ENCODE measurements at places on chromosomes 2 and 18. TPM values are rescaled to one million over a fixed set of nuclear protein-coding genes. Genes with fewer than 3 reads are reported as not detected.
A peak's percentile ranks its signal among the peaks of the same experiment; 100 is the strongest.

DNA sequence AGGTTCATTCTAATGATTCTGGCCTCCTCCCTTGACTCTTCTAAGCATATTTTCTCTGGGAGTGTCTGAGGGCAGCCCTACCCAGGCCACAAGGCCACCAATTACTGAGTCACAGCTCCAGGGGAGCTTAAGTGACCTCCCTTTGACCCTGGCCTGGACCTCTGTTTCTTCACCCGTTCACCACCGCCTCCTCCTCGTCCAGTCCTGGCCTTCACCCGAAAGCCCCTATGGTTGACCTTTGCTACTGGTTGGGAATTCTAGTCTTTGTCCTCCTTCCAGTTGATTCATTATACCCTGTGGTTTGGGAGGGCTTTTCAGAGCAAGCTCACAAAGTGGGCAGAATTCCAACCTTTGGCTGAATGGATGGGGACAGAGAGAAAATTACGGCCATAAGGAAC, 72.6 kb downstream of the NRP2 start:
- DNase-seq: no peak

DNA sequence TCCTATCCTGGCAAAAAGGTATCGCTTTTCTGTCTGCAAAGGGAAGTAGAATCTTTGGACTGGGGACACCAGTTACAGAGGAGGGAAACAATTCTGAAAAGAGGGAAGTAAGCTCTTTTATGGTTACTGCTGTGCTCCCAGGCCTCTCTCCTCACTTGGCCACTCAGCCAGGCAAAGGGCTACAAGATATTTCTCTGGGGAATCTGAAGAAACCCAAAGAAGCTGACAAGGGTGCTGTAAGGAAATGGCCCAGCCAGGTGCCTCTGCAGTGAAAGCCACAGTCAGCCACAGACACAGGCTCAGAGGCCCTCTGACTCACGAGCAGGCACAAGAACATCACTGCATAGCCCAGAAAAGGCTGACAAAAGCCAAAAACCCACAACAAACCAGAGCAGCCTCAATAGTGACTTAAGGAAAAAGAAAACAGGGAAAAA, 5.8 kb downstream of the HDLBP start:
- no peak for DNase-seq

- DNase-seq: no peak
Observed at GRCh38 chr2:990970-991369, 40.3 kb downstream of the SNTG2 start.

DNA sequence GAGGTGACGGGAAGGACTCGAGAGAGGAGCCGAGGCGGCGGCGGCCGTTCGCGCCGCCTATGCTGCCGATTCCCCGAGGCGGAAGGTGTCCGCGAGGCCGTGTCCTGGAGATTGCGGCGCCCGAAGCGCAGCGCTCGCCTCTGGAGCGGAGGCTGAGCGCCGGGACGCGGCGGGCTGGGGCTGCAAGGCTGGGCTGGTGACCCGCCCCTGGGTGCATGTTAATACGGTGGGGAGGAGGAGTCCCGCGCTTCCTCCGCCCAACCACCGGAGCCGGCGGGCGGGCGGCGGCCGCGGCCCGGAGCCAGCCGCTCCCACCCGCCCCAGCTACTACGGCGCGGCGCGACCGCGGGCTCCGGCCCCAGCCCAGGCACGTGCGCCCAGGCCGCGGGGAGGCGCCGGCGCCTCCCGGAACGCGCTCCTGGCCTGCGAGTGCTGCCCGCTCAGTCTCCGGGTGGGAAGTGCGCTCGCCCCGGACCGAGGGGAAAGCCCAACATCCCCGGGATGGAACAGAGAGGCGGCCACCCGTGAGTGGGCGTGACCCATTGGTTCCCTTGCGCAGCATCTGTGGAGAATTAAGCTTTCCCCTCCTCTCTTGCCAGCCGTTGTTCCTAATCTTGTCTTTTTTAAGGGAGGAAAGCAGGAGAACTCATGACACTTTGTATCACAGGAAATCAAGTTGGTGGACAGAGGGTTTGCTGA, at the start of gene DLGAP1:
Gene DLGAP1 (minus strand): TSS at position 195 of the 699 bp plus-strand sequence.
- peak; percentile 90 for DNase-seq

- no peak for DNase-seq
Observed at GRCh38 chr2:33436083-33436482, 40.4 kb upstream of the RASGRP3 start.

DNA sequence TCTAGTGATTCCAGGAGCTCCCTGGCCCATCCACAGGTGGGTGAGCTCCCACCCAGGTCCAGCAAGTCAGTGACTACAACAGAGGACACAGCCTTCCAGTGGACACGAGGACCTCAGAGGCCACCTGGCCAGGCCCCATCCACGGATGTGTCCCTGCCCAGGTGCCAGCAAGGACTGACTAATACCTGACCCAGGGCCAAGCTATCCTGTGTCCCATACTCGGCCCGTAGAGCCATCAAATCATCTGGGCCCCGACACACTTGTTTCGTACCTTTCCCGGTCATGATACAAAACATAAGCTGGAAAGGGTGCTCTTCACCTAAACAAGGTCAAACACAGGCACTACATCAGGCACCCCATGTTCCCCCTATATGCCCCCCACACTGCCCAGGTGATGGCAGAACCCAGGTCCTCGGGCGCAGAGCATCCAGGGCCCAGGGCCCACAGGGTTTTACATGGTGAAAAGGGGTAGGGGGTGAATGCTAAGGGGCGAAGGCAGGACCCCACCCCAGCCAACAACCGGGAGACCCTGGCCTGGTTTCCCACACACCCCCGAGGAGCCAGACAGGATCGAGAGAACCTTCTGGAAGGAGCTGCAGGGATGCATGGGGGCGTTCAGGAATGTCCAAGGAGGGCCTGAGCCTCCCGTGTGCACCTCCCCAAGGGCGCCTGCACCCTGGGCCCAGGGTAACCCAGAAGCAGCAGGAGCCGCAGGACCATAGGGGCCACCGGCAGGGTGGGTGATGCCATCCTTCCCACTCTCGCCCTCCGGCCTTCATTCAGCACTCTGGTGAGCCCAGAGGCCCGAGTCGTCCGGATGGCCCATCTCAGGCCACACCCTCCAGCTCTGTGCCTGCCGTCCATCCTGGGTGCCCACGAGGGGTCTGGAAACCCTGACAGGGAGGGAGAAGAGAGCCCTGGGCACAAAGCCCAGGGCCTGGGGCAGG, 94.3 kb downstream of the HDAC4 start:
- DNase-seq: no peak

- no peak for DNase-seq
Observed at GRCh38 chr2:235925250-235925919, 242.8 kb downstream of the GBX2 start.

DNA sequence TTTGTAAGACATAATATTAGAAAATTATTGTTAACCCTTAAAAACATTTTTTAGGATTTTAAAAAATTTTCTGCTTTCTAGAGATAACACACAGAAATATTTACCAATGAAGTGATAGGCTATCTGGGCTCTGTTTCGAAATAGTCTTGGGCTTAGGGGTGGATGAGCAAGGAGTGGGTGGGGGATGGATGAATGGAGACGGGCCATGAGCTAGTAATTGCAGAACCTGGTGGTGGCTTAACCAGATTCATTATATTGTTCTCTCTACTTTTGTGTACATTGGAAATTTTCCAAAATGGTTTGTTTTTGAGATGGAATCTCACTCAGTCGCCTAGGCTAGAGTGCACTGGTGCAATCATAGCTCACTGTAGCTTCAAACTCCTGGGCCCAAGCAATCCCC, 89.6 kb downstream of the TCF7L1 start:
- no peak for DNase-seq

GRCh38 chr2:43328133-43328532, 101.7 kb upstream of the ZFP36L2 start:
- DNase-seq: no peak

- DNase-seq: peak; percentile 7
Observed at GRCh38 chr2:44016282-44016681, 20.5 kb upstream of the LRPPRC start.

DNA sequence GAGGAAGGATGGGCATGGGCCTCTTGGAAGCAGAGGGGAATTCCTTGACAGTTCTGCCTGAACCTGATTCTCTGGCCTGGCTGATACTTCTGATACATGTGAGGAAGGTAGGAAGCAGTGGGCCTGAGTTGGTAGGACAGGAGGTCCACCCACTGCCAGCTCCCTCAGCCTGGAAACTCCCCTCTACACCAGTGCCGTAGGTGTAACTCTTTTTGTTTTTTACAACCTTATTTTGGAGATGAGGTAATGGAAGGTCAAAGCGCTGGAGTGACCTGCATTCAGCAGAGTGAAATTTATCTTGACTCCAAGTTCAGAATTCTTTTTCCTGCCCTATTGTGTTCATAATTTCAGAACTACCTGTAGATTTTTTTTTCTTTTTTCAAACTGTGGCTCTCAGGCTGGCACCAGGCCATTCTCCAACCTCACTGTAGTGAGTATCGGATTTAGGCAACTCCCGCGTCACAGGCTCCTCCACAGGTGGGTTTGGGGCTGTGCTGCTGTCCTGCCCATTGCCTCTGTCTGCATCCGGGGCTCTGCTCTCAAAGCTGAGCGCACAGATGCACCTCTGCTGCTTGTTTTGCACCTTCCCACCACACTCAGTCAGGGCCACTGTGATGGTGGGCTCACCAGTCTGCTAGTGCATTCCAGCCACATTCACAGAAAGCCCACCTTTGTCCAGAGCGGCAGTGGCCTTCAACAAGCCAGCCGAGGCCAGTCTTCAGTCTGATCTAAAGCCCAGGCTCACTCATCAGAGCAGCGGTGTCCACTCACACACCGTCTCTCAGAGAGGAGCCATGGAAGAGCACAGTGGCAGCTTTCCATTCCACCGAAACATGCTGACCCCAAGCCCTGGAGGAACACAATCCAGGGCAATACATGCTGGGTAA, 87.2 kb downstream of the UXS1 start:
- no peak for DNase-seq

DNA sequence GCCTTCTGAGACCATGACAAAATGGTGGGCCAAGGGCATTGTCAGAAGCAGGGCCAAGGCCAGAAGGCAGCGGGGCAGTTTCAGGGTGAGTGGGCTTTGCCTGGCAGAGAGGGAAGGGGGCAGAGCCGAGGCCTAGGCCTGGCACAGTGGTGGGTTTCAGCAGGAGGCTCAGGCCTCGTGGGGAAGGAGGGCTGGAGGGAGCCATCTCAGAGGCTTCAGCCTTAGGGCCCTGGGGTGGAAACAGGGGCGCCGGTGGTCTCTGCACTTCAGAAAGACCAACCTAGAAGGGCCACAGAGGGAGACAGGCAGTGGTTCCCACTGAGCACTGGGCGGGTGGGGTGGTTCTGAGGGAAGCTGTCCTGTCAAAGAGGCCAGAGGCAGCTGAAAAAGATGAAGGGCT, 58.0 kb upstream of the SMAD7 start:
- no peak for DNase-seq

GRCh38 chr2:127225186-127225960, 5.3 kb upstream of the CYP27C1 start:
- DNase-seq: no peak

GRCh38 chr2:16559278-16560067, 106.2 kb downstream of the CYRIA start:
- peak; percentile 62 for DNase-seq

DNA sequence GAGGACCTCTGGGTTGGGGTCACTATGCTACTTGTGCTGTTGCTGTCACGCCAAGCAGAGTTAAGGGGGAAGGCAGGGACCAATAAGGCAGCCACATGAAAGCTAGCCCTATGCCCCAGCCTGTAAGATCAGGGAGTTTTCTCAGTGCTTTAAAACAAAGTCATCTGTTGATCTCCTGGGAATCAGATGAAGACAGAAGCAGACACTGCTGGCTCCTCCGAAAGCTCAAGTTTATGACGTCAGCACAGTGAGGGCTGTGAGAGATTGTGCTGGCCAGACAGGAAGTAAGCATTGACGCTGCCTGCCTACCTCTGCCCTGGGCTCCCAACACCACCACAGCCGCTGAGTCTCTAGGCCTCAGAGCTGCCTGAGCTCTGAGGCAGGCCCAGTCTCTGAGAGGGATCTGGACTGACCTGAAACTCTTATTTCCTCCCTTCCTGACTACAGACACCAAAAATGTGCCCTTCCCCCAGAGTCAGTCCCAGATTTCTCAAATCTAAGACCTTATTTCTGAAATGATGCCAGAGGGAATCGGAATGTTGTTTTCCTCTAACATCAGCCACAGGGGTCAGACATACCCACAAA, 118.1 kb upstream of the EPAS1 start:
- peak; percentile 21 for DNase-seq

- no peak for DNase-seq
Observed at GRCh38 chr2:108184419-108184818, 55.3 kb upstream of the SULT1C3 start.

- no peak for DNase-seq
Observed at GRCh38 chr2:142415461-142415860, 284.6 kb upstream of the LRP1B start.

GRCh38 chr2:162919111-162919510, 80.5 kb upstream of the KCNH7 start:
- DNase-seq: no peak

DNA sequence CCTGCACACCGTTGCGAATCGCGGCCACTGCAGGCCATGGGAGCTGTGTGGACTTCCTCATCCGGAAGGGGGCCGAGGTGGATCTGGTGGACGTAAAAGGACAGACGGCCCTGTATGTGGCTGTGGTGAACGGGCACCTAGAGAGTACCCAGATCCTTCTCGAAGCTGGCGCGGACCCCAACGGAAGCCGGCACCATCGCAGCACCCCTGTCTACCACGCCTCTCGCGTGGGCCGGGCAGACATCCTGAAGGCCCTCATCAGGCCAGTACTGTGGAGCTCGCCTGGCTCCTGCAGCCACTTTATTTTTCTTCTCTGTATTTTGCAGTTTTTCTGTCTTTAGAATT, 9.0 kb downstream of the ASB1 start:
- DNase-seq: no peak

GRCh38 chr2:113070606-113070975, 2.8 kb downstream of the IL1F10 start:
- no peak for DNase-seq

DNA sequence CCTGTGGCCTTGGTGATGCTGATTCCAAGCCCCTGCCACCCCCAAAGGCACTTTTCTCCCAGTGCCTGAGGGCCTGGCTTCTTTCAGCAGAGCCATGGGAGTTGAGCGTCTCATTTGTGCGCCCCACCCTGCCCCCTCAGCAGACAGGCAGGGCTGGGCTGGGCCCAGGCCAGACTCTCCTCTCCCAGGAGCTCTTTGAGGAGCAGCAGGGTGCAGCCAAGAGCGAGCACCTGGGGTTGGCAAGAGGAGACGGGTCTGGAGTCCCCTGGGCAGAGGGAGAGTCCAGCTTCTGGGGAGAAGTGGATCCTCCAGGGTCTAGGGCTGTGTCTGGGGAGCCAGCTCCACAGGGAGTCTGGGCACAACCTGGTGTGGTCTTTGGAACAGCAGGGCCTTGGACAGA, 21.2 kb downstream of the NPPC start:
- DNase-seq: no peak

- DNase-seq: no peak
Observed at GRCh38 chr2:190947711-190948251, 66.2 kb downstream of the STAT1 start.

Gene ERMN
- total RNA-seq: 30.0 TPM

Gene NGEF
- 19.4 TPM for total RNA-seq

Gene TRPM8
- 1.9 TPM for total RNA-seq

Gene MYOM1
- 9.6 TPM for total RNA-seq

Gene CABYR
- total RNA-seq: 9.1 TPM

Gene TM4SF20
- total RNA-seq: 0.10 TPM

Gene CRYBA2
- not detected for total RNA-seq

Gene LIMS4
- total RNA-seq: 2.6 TPM

Gene TMEM163
- 35.7 TPM for total RNA-seq

Gene GPR39
- total RNA-seq: 0.79 TPM

Gene TRIM43
- 0.59 TPM for total RNA-seq

Gene CCDC141
- total RNA-seq: 4.4 TPM

Gene GLI2
- total RNA-seq: 9.9 TPM

Gene STAT1
- 44.1 TPM for total RNA-seq

Gene DSG4
- not detected for total RNA-seq

Measured in spinal cord (tissue), 10 donors.